ENCODE measurements at places on chromosomes 7 and 10. TPM values are rescaled to one million over a fixed set of nuclear protein-coding genes. Genes with fewer than 3 reads are reported as not detected.

DNA sequence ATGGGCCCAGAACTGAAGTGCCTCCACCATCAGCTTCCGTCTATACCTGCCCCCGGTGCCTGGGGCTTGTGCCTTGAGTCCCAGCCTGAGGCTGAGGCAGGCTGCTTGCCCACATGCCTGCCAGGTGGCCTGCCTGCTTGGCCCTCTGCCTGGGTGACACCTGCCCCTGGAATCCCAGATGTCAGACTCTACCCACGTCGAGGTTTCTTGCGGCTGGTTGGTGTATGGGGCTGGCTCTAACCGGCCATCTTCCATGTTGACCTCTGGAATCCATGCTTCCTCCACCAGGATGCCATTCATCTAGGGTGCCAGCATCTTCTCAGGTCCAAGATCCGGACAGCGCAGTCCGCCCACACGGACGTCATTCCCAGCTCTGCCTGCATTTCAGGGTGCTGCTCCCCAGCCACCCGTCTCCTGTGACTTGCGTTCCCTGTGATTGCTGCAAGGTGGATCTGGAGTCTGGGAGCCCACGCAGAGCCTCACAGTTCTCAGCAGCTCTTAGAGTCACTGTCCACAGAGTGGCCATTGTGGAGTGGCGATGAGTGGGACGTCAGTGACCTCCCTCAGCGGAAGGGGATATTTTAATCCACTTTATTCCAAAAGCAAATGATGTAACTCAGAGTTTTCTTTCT, 298.1 kb downstream of the TCERG1L start:
- DNase-seq, result no peak

DNA sequence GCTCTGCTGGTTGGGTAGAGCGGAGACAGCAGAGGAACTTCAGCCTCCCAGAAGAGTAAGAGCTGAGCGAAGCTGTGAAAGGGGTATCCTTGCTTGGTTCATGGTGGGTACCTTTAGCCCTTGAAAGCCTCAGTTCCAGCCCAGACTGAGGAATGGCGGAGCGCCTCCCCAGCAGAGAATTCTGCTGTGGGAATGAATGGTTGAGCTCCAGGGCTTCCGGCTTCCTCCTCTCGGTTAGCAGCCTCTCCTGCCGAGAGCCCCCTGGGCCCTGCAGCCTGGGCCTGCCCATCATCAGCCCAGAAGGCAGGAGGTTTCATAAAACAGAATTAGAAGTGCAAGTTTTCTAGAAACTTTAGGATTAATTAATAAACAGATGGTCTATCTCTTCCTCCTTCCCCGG, 79.9 kb upstream of the ANLN start:
- DNase-seq, result no peak

DNA sequence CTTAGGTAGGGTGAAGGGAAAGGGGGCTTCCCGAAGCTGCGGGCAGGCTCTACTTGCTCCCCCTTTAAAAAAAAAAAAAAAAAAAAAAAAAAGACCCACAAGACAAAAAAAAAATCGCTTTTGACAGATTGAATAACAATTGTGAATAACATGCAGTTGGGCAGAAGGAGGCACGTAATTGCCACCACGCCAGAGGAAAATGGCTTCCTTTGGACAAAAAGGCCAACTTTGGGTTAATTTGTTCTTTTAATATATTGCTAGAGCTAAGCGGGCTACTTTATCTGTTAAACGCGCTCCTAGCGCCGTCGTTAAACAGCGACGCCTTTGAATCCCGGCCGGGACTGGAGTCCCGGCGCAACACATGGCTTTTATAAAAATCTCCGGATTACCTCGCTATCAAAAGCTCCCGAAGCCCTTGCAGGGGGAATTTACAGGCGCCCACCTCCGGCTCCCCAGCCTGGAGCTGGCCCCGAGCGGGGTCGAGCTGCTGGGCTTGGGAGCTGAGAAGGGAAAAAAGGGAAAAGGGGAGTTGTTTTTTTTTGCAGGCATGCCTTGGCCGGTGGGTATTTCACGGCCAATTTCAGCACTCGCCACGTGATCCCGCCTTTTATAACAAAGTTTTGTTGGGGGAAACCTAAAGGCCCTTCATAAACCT, 1.2 kb downstream of the HOXA11 start:
- no peak for DNase-seq

The TMEM176A gene
- total RNA-seq, result 68.1 TPM

GRCh38 chr7:138125598-138126111, 49.4 kb downstream of the AKR1D1 start:
- no peak for DNase-seq

The IL6 gene
- 4.1 TPM for total RNA-seq

The NPC1L1 gene
- total RNA-seq, result 0.48 TPM

The OR2A42 gene
- 0.48 TPM for total RNA-seq

DNA sequence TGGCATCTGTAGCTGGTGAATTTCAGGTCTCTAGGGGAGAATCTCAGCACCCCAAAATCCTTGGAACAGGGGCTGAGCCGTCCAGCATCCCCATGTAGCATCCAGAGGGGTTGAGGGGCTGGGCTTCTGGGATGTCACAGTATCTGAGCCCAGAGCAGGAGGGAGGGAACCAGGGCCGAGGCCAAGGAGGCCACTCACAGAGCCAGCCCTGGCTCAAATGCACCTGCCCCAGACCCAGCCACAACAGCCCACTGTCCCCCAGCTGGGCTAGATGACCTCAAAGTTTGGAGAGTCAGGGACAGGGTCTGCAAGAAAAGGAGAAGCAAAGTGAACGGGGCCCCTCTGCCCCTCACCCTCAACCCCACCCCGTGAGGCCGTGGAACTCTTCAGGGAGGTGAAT, 22.3 kb downstream of the VSIR start:
- DNase-seq, result no peak

DNA sequence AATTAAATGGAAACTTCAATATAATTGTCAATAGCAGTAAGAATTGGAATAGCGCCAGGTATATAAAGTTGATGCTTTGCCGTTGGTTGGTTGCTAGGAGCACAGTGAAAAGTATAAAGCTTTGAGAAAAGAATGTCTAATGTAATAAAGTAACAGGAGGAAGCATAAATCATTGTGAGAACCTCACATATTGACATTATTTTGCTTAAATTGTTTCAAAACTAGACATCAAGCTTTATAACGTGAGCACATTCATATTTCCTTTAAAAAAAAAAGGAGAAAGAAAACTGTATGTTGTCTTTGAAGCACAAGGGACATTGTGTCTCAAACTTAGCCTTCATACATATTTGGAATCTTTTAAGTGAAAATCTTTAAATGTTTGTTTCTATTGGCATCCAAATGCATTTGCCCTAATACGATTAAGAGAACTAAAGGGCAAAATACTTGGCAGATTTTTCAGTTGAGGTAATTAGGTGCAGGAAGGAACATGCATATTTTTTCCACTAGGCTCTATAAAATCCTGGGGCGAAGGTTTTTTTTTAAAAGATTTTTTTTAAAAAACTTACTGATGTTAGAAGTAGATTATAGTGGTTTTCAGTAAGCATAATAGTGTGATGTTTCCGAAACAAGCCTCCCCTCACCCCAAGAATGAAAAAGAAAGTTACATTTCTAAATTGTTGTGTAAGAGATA, 92.4 kb downstream of the ARID5B start:
- peak; percentile 68 for DNase-seq

GRCh38 chr10:34758447-34758996, 56.6 kb downstream of the PARD3 start:
- no peak for DNase-seq

GRCh38 chr10:80407812-80408241, 524 bp upstream of the PRXL2A start:
- DNase-seq, result peak; percentile 33

DNA sequence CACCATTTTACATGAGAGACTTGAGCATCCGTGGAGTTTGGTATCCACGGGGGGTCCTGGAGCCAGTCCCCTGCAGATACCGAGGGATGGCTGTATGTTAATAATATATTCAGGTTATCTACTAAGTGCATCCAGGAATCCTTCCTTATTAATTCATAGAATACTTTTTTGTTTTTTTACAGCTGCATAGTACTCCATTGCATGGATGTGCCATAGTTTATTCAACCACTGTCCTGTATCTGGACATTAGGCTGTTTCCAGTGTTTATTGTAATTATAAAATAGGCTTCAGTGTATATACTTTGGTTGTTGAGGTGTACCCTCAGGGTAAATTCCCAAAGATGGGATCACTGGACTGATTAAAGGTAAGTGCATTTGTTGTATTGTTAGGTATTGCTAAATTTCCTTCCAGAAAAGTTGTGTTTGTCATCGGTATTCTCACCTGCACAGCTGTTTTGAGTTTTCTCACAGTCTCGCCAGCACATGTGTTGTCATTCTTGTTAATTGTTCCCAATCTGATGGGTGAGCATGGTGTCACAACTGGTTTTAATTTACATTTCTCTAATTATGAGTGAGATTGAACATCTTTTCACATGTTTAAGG, 55.1 kb downstream of the INPP5F start:
- DNase-seq, result no peak

GRCh38 chr7:23864973-23865372, 155.0 kb downstream of the STK31 start:
- DNase-seq, result peak; percentile 10

DNA sequence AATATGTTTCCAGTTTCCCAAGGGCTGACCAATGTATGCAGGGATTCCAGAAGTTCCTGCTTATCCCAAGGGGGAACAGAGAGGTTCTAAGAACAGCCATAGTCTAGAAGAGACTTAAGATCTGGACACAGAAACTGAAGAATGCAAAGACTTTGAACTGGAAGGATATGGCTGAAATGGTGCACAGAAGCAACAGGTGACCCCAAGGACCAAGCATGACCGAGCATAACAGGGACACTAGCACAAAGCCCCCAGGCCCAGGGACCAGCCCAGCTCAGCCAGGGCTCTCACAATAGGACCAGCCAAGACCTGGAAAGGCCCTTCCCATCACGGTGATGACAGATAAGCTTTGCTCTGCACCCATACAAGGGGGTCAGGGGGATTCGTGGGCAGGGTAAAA, 213.0 kb upstream of the KMT2E start:
- DNase-seq, result no peak

DNA sequence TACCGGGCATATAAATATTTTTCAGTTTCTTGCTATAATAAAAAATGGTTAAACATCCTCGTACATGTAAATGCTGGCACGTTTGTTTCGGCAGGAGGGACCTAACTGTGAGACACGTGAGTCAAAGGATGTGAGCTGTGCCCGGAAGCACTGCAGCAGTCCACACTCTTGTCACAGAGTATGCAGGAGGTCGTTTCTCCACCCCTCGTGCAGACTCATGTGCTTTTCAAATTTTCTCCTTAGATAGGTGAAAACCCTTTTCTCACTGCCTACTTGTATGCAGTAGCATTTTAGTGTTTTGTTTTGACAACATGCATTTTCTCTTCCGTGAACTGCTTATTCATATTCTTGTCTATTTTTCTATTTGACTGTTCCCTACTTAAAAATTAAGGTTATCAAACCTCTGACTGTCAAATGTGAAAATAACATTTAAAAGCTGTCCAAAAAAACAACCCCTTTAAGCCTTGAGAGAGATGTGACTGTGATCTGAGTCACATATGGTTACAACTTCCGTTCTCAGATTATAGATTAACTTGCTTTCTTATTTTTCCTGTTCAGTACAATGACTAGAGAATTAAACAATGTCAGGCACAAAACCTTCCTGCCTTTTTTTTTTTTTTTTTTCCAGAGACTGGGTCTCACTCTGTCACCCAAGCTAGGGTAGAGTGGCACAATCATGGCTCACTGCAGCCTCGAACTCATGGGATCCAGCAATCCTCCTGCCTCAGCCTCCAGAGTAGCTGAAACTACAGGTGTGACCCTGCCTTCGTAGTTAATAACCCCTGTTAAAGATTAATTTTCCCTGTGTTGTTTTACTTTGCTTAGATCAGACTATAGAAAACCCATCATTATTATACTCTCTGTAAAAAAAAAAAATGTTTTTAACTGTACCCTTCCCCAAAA, 45.1 kb downstream of the DPY19L1 start:
- no peak for DNase-seq

DNA sequence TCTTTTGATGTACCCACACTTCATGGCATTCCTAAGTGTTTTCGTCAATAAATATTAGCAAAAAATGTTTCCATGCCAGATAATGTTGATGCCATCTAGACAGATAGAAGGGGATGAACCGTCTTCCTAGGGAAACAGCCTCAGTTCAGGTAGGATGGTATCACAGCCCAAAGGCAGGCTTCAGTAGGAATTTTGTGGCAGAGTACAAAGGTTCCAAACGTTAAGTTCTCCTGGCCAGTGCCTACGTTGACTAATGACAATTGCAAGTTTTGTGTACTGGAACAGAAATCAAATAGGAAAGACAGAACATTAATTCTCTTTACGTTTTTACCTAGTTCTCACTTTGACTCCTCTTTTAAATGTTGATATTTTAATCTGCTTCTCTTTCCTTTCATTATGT, 75.0 kb downstream of the ZMYND11 start:
- no peak for DNase-seq

The FMC1 gene
- total RNA-seq, result 5.5 TPM

The AOAH gene
- total RNA-seq, result 2.6 TPM

DNA sequence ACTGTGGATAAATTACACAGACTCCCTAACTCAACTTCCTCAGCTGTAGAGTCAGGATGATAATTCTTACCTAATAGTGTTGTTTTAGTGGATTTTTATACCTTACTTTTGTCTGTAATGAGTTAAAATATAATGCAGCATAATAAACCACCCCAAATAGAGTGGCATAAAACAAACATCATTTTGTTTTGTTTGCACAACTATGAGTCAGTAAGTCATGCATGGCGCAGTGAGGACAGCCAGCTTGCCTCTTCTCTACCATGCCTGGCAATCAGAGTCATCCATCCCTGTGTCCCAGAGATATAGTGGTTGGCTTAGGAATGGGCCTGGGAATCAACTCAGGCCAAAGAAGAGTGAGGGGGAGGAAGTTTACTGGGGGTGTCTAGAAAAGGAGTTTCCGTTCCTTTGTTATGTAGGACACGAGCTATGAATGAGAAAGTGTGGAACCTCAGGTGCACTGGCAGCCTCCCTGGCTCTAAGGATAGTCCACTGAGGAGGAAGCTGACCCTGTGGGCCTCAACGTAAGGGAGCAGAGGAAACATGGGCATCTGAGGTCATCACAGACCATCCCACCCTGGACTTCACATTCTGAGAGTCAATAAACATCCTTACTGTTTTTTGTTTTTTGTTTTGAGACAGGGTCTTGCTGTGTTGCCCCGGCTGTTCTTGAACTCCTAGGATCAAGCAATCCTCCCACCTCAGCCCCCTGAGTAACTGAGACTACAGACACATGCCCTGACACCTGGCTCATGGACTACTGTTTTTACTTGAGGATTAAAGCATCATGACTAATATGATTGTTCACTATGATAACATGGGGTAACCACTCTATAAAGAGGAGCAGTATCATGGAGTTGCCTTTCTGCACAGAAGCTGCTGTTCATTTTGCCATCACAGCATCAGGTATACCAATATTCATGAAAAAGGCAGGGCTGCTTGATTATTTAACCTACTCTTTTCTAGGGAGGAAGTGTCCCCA, 21.0 kb upstream of the GRB10 start:
- no peak for DNase-seq

The ABI1 gene
- 87.2 TPM for total RNA-seq

Data from umbilical cord (tissue), 2 donors.